Mucosa of gallbladder (tissue), 1 donor: ENCODE measurements at places on chromosomes 2 and 18. TPM values are rescaled to one million over a fixed set of nuclear protein-coding genes. Genes with fewer than 3 reads are reported as not detected.

The GORASP2 gene
- total RNA-seq = 71.9 TPM

The BOLL gene
- not detected for total RNA-seq

The PCGF1 gene
- total RNA-seq = 35.3 TPM

The UGT1A5 gene
- total RNA-seq = 2.0 TPM

The ERLEC1 gene
- total RNA-seq = 50.5 TPM

The GPR17 gene
- 0.17 TPM for total RNA-seq

The POTEC gene
- total RNA-seq = not detected
